Erythroblast (primary cell): ENCODE measurements at places on chromosomes 13 and 19.
A peak's percentile ranks its signal among the peaks of the same experiment; 100 is the strongest.

- no peak for DNase-seq
Observed at GRCh38 chr13:109818886-109819285, 32.5 kb upstream of the IRS2 start.

GRCh38 chr19:38918526-38918925, 6.5 kb upstream of the CCER2 start:
- DNase-seq: no peak

- no peak for DNase-seq
Observed at GRCh38 chr13:73607489-73608156, 526.6 kb downstream of the KLF12 start.

DNA sequence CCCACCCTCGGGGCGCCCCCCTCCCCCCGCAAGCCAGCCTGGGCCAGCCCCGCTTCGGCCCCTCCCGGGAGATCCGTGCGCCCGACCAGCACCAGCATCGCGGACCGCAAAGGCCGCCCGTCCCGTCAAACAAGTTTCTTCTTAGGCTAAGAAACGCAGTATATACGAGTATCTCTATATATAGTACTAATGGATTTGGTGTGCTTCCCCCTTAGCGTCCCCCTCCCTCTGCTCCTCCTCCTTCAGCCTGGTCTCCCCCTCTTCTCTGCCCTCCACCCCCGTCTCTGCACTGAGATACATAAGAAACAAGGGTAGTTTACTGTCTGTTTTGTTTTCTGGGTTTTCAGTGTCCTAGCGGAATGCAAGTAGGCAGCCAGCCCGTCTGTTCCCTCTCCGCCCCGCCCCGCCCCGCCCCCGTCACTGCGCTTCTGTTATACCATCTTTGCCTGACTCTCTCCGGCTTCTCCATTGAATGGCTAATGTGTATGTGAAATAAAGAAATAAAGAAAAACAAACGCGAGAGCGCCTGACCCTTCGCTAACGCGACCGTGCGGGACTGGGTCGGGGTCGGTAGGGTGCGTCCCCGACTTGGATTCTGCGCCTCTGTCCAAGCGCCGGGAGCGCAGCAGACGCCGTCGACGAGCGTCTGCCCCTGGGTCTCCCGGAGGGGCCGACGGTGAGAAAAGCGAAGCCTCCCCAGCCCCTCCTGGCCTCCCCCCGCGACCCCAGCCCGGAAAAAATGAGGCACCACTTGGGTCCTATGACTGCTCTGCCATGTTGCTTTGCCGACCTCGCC, 4.2 kb downstream of the LYL1 start:
- DNase-seq: peak; percentile 91

DNA sequence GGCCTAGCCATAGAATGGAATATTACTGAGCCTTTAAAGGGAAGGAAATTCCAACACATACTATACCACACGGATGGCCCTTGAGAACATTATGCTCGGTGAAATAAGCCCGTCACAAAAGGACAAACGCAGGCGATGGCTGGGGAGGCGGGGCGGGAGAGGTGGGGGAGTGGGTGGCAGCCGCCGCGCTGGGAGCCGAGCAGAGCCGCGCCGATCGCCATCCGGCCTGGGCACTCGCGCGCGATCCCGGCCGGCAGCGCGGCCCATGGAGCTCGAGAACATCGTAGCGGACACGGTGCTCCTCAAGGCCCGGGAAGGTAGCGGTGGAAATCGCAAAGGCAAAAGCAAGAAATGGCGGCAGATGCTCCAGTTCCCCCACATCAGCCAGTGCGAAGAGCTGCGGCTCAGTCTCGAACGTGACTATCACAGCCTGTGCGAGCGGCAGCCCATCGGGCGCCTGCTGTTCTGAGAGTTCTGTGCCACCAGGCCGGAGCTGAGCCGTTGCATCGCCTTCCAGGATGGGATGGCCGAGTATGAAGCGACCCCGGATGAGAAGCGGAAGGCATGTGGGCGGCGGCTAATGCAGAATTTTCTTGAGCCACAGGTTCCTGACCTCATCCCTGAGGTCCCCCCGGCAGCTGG, 140.1 kb downstream of the ZDHHC20 start:
- DNase-seq: no peak
